ENCODE measurements at places on chromosomes 4 and X.

- no peak for DNase-seq
These were observed 68.2 kb downstream of the FAM193A start for GRCh38 chr4:2604614-2605013.

GRCh38 chr4:24991015-24991414, 39.7 kb downstream of the LGI2 start:
- no peak for DNase-seq

DNA sequence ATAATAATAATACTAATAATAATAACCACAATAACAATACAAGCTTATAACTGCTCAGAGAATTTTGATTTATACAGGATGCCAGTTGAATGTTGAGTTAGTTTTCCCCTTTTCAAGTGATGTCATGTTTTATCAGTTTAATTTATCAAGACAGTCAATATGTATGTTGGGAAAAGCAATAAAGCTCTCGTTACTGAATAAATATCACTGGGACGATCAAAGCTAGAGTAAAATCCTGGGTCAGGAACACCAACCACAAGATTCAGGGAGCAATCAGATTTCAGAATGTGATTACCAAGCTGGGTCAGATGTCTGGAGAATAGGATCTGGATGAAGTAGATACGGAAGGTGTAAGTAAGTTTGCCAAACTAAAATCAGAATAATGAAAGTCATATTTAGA, 179.6 kb downstream of the GRID2 start:
- DNase-seq, result no peak

GRCh38 chrX:105228602-105229001, 8.1 kb upstream of the TEX13A start:
- DNase-seq, result no peak

DNA sequence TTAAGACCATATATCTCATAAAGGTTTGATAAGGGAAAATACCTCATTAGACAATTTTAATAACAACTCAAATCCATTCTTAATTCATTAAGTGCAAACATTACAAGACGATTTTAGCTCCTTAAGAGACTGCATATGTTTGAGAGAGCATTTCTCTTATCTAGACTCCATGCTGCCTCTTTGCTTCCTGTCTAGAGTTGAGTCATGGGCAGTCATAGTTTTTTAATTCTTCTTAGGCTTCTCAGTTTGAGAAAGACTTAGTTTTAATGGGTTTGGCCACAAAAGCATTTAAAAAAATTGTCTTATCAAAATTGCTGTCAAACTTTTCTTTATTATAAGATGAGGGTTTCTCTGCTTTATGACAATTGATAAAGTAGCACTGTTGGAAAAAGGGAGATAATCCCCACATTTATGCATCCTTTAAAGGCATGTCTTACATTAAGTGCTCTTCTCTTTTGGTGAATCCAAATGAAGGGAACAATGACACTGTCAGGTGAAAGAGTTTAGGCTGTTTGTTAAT, 713.4 kb downstream of the PCDH18 start:
- DNase-seq, result no peak

- no peak for DNase-seq
These were observed 912.0 kb upstream of the TENM3 start for GRCh38 chr4:181331214-181331613.

GRCh38 chr4:80365928-80366327, 30.4 kb downstream of the CFAP299 start:
- DNase-seq, result peak; percentile 41

DNA sequence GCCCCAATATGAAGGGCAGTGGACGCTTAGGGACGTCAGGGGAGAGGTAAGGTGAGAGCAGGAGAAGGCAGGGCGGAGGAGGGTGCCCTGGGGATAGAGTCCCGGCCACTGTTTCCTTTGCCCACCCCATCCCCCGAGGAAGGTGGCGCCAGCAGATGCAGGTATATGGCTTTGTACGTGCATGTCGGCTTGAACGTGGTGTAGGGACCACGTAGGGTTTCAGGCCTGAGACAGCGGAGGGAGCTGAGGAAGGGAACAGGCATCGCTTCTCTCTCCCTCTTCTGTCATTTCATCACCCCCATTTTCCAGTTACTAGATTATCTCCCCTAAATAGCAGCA, 97.9 kb downstream of the PHKA2 start:
- peak; percentile 37 for DNase-seq

Measured in activated CD4-positive, CD25-positive, alpha-beta regulatory T cell treated with anti-CD3 and anti-CD28 coated beads, Interleukin-2, amount 50 U/mL, for 72 hours (primary cell).